Psoas muscle (tissue), 8 donors: ENCODE measurements at places on chromosomes 1 and 21.

DNA sequence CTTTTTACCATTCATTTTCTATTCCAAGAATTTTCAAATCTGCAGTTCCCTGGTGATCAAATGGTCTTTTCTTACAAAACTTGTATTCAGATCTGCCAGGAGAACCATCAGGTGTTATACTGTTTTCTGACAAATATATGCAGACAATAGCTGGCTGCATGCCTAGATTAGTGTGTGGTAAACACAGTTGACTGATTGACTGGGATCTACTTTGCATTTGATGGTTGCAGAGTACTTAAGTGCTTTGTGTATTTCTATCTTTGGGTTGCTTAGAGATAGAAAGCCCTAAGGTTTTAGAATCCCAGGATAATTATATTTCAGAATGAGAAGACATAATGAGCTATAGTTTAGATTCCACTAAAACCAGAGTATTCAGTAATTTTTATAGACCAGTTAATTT lies 102.0 kb upstream of the CHODL start:
- DNase-seq = no peak

DNA sequence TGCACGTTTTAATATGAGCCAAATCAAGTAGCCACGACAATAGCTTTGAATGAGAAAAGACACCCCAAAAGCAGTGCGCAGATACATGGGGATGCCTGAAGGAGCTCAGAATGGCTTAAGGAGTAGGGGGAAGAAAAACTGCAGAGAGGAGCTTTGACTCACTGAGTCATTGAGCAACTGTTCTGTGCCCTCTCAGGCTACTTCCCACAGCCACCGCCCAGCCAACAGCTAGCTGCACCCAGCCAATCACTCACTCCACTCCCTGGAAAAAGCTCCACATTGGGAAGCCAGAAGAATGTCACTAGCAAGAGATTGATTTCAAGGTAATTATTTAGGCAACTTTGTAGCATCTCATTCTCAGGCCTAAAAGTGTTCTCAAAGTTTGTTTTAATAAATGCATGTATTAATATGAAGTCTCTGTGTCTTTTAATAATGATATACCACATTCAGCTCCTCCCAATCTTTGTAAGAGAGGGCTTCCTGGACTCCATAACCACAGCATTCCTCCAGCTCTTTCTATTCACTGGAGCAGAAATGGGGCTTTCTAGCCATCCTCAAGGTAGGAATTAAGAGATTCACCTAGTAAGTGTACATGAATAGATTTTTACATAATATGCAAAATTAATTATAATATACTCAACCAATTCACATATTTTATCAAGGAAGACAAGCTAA lies 16.8 kb downstream of the DUSP10 start:
- DNase-seq = peak; percentile 65

DNA sequence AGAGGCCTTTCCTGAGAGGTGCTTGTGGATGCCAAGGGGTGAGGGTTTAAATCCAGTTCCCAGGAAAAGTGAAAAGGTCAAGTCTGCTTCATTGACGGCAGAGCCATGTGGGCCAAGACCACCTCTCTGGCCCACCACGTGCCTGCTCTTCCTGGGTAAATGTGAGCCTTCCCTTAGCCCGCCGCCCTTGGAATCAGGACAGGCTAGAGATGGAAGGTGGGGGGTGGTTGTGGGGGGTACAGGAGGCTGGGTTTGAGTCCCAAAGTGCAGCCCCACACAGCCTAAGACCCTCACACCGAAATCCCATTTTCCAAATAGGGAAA lies 104.4 kb downstream of the EPHB2 start:
- DNase-seq = no peak

DNA sequence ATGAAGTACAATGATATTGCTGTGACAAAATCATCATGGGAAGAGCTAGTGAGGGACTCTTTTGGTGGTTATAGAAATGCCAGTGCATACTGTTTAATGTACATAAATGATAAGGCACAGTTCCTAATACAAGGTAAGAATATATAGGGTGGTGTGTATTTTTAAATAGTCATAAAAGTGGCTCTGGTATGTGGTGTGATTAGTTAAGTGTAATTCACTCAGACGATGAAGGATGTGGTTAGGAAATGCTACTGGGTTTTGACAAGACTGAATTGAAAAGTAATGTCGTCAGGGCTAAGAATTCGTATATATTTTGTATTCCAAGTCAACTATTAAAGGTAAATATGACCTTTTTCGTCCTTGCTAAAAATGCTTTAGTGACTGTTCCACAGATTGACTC lies 101.7 kb downstream of the USP25 start:
- DNase-seq = no peak

DNA sequence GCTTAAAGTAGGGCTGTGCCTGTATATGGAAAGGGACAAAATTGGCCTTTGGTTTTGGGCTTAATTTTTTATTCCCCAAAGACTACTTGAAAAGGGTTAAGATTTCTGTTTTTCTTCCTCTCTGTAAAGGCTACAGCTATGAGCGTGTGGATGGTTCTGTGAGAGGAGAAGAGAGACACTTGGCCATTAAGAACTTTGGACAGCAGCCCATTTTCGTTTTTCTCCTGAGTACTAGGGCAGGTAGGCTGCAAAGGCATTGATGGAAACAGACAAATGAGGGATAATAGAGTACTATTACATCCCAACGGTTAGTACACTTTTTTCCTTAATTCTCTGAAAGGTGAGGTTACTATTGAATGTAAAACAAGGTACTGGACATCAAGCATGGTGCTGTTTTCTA lies 29.6 kb downstream of the CHD1L start:
- DNase-seq = no peak

- peak; percentile 75 for DNase-seq
Measured at GRCh38 chr1:234772345-234773147, 162.6 kb upstream of the IRF2BP2 start.

DNA sequence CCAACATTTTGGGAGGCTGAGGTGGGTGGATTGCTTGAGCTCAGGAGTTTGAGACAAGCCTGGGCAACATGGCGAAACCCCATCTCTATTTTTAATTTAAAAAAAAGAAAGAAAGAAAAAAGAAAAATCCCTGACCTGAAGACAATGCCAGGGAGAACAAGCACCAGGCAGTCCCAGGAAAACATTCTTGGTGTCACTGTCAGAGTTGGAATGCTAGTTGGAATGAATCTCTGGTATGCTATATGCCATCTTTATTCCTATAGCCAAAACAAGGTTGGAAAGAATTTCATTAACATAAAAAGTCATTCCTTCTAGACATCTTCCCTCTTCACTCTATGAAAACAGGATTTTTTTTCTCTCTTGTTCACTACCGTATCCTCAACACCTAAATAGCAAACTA lies 2.8 kb downstream of the DNAJC8 start:
- no peak for DNase-seq

DNA sequence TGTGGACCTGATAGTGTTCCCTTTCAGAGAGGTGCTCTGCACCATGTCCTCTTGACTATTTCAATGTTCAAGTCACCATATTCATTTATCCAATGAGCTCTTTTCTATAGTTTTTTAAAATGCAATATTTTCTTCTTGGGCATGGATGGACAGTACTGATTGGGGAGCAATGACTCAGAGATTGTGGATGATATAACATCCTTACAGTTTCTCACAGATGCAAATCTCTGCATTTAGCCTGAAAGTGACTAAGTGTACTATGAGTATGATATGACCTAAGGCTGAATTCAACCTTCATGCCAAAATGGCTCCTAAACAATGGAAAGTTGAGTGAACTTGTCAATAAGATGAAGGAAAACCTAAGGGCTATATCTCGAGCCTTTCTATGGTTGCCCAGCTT lies 36.5 kb downstream of the C4BPA start:
- no peak for DNase-seq

DNA sequence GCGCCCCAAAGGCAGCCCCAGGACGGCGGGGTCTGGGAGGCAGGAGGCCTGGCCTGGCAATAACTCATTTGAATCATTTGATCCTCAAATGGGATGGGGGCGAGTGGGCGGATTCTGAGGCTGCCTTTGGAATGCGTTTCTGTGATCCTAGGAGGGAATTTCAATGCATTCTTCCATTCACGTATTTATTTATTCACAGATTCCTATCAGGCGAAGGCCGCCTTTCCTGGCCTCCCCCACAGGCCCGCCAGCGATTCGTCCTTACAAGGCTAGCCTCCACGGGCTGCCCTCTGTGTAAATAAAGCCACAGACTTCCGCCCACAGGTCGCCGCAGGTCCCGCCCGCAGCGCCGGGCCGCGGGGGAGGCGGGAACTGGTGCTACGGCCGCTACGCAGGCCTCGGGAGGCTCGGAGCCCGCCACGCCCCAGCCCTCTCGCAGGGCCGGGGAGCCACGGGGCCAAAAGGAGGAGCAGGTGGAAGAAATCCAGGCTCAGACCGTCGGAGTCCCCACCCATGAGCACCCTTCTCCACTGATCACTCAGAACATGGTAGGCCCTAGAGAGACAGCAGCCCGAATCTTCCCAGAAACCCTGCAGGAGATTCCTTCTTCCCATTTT lies 31.3 kb upstream of the JUN start:
- peak; percentile 90 for DNase-seq

DNA sequence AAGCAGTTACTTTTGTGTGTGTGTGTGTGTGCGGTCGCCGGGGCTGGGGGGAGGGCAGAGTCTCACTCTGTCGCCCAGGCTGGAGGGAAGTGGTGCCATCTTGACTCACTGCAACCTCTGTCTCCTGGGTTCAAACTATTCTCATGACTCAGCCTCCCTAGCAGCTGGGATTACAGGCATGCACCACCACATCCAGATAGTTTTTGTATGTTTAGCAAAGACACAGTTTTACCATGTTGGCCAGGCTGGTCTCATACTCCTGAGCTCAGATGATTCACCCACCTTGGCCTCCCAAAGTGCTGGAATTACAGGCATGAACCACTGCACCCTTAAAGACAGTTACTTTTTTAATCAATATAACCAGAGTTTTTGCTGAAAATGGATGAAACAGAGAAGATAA lies 207.0 kb downstream of the PTPRC start:
- DNase-seq = no peak

DNA sequence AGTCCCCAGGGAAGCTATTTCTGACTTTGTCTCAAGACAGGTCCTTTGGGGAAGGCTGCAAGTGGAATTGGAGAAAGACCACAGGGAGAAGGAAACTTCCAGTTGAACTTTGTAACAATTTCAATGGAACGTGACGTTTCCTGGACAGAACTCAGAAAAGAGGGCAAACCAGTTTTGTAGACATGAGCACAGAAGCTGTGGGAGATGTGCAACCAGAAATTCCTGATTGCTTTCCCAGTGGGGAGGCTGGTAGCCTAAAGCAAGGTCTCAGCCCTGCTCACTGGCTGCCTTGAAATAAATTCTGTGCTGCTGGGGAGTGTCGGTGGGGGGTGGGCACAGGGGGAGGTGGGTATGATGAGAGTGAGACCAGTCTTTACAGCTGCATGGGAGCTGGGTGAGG lies 1206.7 kb upstream of the ADGRL2 start:
- no peak for DNase-seq

DNA sequence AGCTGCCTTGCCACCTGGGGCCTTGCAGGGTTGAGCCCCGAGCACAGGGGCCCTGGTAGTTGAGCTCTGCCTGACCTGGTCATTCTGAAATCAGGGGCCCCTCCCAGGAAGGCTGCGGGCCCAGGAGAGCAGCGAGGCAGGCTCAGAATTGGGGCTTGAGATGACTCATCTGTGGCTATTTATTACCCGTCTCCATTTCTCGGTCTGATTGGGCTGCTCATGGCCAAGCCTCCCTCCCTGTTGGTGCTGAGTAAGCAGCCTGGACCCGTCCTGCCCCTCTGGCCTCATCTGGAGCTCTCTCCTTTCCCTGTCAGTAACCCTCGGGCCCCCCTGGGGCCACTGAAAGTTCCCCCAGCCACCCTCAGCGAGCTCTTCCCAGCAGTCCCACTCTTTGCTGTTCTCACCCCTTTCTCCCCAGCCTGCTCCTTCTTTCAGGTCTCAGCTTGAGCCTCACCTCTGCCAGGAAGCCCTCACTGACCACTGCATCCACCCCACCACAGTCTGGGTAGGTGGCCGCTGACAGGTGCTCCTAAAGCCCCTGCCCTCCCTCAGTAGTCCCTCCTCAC lies 11.0 kb upstream of the TNFRSF8 start:
- DNase-seq = peak; percentile 86

DNA sequence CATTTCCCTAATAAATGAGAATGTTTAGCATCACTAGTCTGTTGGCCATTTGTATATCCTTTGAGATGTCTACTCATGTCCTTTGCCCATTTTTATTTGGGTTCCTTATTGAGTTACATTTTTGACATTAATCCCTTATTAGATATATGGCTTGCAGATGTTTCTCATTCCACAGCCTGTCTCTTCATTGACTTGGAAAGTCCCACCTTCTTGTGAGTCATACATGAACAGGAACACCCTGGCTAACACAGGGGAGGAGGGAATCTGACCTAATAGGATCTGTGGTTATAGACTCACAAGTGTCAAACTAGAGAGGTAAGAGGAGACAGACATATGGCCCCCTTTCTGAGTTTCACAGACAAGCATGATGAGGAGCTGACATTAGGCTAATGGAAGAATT lies 11.5 kb downstream of the ZP4 start:
- DNase-seq = no peak

DNA sequence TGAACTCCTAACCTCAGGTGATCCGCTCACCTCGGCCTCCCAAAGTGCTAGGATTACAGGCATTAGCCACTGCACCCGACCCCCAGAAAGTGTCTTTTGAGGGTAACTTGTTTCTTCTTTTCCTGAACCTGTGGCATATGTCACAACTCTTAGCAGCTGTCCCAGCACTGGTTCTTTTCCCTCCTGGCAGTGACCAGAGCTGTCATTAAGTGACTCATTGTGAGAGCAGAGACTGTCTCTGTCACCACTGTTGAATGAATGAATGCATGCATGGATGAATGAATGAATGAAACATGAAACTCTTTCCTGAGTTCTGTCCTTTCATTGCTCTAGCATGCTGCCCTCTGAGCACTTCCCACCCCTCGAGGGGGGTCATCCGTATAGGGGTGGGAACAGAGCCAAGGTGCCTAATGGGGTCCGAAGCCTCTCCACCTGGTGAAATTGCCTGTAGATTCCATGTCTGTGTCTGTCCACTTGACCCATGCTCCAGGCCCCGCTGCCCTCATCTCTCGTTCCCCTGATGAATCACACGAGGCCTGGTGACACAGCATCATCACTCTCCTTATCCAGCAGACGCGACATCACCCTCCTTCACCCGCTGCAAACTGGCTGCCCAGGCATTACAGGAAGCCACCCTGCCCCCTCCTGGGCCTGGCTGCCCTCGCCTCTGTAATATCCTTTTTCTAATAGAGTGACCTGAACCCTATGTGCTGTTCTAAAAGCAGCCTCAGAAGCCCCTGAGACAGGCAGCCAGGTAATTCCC lies 75.0 kb downstream of the IGSF21 start:
- DNase-seq = no peak

- DNase-seq = no peak
Measured at GRCh38 chr1:60052601-60053000, 21.0 kb downstream of the C1orf87 start.

DNA sequence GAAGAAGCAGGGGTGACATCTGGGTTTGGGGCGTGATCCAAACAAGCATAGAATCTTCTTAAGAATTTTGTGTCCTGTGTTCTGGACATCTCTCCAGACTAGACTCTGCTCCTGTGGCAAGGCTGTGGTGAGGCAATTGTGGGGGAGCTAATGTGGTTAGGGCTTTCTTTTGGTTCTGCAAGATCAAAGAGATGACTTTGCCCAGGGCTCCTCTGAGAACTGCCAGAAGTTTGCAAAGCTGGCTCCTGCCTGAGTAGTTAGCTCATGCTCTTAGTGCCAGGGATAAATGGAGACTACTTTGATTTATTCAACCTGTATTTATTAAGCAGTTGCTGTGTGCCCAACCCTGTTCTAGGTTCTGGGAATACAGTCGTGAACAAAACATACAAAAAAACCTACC lies 34.0 kb upstream of the CRNN start:
- DNase-seq = no peak
